ENCODE measurements at places on chromosomes 12 and 14.

GRCh38 chr12:27163894-27164293 is 80.2 kb upstream of the STK38L start:
- DNase-seq, result no peak

- no peak for DNase-seq
Observed at GRCh38 chr12:93056971-93057535, 128.0 kb upstream of the EEA1 start.

DNA sequence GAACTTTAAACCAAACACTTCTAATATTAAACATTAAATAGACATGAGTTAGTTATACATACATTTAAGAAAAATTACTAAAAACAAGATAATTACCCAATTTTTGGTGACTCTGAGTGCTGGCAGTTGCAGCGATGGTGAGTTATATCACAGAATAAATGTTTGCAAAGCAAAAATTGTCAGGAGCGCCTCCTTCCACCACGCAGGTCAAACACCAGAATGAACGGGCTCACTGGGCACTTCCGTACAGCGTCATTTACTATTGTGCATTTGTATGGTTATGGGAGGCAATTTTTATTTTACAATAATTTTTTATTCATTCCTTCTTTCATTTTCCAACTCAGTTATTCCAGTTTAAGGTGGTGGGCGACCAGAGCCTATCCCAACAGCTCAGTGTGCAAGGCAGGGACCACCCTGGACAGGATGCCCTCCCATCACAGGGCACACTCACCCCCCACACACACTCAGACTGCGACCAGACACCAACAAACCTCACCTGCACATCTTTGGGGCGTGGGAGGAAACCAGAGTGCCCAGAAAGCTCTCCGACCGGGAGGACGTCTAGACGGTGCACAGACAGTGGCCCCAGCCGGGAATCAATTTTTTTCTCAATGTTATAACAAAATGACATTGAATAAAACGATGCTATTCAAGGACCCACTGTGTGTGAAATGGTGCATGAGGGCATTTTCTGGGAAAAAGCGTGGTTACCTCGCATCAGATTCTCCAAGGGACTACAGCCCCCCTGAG is 67.2 kb downstream of the TESC start:
- DNase-seq, result no peak

GRCh38 chr14:67643713-67644112 is 24.0 kb downstream of the ARG2 start:
- DNase-seq, result no peak

DNA sequence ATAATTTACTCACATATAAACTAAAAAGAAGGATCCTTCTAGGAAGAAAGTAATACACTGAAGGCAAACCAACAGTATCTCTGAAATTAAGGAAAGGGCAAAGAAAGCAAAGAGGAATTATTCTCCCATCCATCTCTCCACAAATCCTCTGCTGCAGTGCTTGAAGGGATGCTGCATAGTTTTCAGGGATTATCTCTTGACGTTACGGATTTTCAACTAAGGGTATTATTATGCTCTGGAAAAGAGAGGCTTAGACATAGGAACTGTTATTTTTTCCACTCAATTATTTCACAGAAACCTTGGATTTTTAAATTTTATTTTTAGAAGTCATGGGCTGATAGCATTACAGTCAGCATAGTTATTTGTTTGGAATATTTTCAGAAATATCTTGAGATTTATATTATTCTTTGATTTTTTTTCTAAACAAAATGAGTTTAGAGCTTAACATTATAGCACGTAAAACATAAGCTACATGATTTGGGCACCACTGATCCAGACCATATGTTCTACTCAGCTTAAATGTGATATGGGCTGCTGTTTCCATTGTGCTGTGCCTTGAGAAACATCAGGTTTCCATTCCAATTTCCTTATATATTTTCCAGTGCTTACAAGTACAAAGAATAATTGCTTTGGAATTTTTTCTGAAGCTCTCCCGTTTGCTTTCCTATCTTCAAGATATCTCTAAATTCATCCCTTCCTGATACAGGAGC is 57.9 kb upstream of the DCN start:
- no peak for DNase-seq

DNA sequence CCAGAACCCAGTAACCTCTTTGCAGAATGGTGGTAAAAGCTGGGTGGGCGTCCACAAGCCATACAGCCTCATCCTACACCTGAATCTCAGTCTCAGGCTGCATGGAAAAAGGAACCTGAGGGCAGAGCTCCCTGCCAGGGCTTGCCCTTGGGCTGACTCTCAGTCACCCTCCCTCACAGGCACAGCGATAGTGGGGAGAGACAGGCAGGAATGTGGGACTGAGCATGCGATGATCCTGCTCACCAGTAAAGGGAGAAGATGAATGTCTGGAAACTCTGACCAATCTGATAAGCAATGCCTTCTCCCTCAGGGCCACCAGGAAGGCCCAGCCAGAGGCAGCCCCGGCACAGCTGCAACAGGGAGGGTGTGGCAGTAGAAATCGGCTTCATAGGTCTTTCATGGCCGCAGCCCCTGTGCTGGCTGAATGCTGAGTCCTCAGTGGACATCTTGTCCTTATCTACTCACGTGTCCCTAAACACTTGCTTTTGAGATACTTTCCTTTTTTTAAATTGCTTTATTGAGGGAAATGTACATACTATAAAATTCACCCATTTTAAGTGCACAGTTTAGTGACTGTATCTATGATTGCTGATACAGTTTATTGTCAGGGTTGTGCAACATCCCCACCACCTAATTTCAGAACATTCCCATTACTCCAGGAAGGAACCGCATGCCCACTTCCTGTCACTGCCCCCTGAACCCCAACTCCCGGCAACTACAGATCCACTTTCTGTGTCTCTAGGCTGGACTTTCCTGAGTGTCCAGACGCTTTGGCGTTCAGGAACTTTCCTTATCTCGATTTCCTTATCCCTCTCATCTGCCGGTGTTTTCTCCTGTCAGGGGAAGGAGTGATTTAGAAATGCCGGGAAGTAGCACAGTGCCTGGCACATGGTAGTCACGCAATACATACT is 258.1 kb downstream of the PCNX1 start:
- DNase-seq, result no peak

- DNase-seq, result no peak
Observed at GRCh38 chr14:25250516-25250915, 200.6 kb upstream of the STXBP6 start.

GRCh38 chr14:103819503-103820307 is 27.7 kb downstream of the PPP1R13B start:
- no peak for DNase-seq

- DNase-seq, result no peak
Observed at GRCh38 chr12:27838543-27839185, 58.6 kb upstream of the MANSC4 start.

DNA sequence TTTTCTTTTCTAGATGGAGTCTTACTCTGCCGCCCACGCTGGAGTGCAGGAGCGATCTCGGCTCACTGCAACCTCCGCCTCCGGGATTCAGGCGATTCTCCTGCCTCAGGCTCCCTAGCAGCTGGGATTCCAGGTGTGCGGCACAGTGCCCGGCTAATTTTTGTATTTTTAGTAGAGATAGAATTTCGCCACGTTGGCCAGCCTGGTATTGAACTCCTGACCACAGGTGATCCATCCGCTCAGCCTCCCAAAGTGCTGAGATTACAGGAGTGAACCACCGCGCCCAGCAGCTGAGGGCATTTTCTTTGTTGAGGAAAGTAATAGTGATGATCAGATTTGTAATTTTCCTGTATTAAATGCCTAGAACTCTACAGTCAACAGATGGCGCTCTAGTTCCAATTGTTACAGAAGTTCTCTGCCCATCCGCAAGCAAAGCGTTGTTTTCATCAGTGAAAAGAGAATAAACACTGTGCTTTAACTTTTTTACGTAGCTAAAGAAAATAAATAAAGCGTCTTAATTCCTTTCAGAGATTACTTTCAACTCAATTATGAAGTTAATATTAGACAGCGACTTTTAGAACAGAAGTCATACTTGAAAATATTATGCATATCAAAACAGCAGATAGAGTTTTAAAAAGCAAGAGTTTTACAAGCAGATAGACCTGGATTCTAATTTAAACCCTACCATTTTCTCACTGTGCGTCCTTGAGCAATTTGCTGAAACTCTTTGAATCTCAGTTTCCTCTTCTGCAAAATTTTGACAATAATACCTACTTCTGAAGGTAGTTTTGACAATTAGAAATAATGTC is 335.1 kb downstream of the DUSP6 start:
- DNase-seq, result peak; percentile 65

- DNase-seq, result no peak
Observed at GRCh38 chr14:100374876-100375265, 51.7 kb downstream of the SLC25A47 start.

DNA sequence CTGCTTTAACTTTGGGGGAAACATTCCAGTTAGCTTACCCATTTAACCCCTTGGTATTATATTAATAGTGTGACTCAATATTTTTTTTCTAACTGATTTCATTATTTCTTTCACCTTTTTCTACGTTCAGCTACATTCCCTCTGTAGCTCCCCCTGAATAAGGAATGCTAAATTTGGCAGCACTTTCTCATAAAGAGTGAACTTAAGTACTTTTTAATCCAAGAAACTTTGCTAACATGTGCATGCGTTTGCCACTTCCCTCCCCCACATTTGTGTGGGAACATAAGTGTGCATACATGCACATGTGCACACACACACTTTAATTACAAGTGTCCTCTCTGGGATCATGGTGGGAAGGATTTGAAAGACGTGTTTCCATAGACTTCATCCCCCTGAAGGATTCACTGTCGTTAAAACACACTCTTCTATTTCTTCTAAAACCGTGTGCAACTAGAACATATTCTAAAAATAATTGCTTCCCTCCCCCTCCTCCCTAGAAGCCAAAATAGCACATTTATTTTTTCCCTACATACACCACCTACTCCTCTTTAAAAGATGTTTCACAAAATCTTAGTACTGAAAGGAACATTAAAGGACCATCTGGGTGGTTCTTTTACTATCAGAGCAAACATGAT is 142.6 kb downstream of the PPM1H start:
- no peak for DNase-seq

DNA sequence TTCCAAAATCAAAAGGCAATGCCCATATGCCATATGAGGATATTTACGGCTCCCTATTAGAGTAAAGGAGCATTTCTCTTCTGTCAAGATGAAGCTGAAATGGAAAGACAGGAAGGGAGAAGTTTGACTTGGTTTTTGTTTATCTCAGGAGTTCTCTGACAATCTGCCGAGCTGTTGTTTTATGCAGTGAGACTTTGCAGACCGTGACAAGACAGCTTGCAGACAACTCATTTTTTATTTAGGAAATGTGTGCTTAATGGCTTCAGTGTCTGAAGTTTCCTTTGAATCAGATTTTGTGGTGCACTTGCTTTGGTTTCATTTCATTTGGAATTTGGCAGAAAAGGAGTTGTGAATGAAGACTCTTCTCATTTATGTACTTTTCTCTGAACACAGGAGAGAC is 145.4 kb downstream of the C12orf50 start:
- DNase-seq, result no peak

- DNase-seq, result no peak
Observed at GRCh38 chr14:106120101-106120500, 593.7 kb downstream of the TMEM121 start.

DNA sequence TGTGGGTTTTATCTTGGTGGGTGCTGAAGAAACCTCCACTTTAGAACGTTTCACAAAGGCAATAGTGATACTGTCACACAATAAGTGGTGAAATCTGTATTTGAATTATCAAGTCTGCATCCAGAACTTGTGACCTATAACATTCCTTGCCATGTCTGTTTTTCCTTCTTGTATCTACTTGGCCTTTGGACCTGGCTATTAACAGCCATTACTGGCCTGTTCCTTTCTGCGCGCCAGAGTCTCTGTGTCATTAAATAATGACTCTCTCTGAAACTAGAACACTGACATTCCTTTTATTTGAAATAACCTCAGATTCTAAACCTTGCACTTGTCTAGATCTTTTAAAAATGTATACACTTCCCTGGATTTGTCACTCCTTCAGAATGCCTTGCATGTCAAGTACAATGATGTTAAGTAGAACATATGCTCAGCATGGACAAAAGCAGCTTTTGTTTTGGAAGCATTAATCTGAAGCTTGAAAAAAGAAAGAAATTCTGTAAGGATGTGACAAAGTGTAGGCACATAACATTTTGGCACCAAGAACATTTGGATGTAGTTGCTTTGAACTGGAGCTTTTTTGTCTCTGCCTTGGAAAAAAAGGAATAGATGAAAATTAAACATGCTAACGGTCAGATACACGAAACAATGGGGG is 95.5 kb upstream of the RPL10L start:
- no peak for DNase-seq

GRCh38 chr12:12693111-12693671 is 2.8 kb downstream of the GPR19 start:
- no peak for DNase-seq

- DNase-seq, result no peak
Observed at GRCh38 chr12:117187421-117187820, 2.8 kb downstream of the FBXO21 start.
